Midbrain (tissue), 1 donor: ENCODE measurements at places on chromosomes 16 and 17.

DNA sequence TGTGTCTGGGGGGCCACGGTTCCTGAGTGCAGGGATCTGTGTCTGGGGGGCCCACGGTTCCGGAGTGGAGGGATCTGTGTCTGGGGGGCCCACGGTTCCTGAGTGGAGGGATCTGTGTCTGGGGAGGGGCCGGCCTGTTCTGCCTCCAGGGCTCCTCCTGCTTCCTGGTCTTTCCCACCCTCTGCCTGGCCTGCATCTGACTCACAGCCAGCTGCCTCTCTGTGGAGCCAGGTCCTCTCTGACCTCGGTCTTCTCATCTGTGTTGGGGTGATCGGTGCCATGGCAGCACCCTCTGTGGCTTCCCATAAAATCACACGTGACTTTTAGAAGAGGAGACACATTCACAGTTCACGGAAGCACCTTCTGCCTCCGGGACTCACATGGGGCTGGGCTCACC lies 50.3 kb downstream of the ZFPM1 start:
- no peak for DNase-seq

DNA sequence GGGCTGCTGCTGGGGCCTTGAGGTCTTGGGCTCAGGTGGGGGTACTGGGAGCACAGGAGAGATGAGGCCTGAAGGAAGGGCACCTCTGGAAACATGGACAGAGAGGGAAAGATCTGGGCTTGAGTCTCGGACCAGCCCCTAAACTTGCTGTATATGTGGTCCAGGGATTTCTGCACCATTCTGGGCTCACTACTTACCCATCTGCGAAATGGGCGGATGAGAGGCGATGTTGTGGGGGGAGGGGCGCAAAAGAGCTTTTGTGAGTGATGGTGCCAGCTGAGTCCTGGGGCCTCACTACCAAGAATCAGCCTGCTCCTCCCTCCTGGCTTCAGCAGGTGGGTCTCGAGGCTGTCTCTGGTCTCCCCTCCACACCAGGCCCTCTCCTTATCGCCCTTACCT lies 285 bp downstream of the C17orf99 start:
- DNase-seq, result no peak

GRCh38 chr17:10116267-10116666 lies 82.1 kb downstream of the GAS7 start:
- DNase-seq, result no peak

GRCh38 chr17:20975566-20975965 lies 67.2 kb downstream of the USP22 start:
- no peak for DNase-seq

DNA sequence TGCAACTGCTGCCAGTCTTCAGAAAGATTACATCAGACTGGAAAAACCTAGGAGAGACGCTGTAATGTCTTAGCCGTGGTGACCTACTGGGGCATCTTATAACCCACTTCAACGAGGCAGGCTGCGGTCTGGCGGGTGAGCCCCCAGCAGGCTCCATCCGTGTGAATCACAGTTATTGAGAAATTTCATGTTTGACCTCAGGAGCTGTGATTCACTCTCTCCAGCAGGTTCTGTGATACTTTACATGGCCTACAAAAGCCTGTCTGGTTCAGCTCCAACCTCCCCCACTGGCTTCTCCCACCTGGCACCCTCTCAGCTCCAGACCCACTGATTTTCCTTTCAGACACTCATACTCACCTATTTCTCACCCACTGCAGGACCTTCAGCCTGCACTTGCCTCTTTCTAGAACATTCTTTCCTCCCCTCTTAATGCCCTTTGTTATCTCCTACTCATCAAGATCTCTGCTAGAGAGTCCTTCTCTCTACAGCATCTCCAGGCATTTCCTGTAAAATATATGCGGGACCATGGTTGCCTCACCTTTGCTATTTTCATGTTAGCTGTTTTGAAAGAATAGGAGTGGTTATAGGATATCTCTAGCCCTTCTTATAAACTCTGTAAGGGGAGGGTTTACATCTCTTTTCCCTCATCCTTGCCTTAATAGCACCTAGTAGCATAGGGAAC lies 227.9 kb downstream of the MAF start:
- no peak for DNase-seq

GRCh38 chr16:76598498-76598897 lies 321.3 kb downstream of the CNTNAP4 start:
- DNase-seq, result no peak

GRCh38 chr17:18332909-18333489 lies 17.9 kb downstream of the SMCR8 start:
- DNase-seq, result no peak

DNA sequence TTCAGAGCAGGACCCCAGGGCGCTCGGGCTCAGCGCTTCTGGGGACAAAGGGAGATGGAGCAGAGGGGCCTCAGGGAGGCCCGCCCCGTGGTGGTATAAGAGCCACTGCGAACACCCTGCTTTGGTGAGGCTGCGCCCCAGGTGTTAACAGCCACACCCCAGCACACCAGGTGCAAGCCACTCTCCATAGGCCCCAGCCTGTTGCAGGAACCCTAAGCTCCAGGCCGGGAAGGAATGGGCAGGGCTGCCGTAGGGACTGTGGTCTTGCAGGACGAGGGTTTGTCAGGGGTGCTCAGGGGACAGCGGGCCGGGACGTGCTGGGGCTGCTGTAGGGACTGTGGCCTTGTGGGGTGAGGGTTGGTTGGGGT lies 17.0 kb upstream of the SSTR5 start:
- DNase-seq, result no peak

DNA sequence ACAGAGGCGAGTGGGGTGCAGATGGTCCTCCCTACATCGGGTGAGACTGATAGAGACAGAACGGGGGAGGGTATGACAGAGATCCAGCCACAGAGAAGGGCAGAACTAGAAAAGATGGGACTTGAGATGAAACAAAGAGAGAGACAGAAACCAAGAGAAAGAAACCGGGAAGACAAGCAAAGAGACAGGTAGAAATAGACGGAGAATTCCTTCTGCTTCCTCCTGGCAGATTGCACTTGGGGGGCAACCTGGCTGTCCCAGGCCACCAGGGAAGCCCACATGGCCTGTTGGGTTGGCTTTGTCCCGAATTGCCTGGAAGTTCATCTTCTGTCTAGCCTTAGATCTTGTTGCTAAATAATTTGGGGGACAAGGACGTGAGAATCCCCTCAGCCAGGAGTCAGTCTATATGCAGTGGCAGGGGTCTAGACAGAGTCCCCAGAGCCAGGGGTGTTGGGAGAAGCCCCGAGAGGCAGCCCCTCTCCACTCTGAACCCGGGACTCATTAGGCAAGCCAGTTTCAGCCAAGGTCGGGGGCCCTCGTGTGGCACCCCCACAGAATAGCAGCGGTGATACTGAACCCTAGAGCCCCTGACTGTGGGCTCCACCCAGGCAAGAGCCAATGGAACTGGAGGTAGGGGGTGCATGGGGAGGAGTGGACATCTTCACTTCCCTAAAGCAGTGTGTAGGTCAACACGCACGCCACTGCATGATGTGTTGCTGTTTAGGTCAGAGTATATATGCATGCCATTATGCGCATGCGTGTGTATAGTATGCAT lies 627 bp upstream of the TSPOAP1 start:
- peak; percentile 37 for DNase-seq

GRCh38 chr16:25066747-25067631 lies 44.6 kb upstream of the LCMT1 start:
- DNase-seq, result peak; percentile 88

DNA sequence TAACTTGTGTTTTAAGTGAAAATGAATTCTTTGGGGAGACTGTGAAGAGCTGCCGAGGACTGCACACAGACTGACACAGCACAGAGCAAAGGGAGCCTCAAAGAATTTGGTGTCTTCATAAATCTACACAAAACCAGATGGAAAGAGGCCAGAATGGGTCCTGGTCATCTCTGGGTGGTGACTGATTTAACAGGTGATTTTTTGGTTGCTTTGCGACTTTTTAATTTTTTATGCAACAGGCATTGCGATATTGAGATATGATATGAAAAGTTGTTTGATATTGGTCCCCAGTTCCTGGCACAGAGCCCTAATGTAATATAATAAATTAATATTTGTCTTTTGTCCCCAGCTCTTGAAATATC lies 12.6 kb upstream of the EIF1 start:
- DNase-seq, result no peak
